ENCODE measurements at places on chromosomes 7 and 10. TPM values are rescaled to one million over a fixed set of nuclear protein-coding genes. Genes with fewer than 3 reads are reported as not detected.

- no peak for ATAC-seq
Measured at GRCh38 chr7:157429680-157430224, 92.9 kb downstream of the DNAJB6 start.

DNA sequence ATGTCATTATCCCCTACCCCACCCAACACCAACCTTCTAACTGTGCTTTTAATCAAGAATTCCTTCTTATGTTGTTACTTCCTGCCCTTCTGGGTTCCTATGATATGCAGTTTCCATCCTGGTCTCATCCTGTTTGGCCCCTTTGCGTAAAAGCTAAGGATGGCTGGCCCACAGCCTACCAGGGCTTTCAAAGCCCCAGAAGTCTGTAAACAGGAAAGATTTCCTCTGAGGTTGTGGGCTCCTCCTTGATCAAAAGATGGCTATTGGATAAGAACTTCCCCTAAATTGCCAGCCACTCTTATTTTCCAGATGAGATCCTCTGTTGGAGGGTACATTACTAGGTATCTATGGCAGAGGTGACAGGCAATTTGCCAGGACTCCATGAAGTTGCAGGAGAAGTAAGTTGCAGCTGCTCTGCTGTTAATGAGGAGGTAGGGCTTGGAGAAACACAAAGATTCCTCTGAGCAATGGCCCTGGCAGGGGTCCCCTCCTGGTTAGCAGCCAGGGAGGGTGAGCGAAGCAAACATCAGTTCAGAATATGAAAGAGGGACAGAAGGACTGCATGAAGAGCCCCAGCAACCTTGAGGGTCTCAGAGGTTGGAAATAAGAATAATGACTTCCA, 32.1 kb downstream of the NRP1 start:
- no peak for ATAC-seq

DNA sequence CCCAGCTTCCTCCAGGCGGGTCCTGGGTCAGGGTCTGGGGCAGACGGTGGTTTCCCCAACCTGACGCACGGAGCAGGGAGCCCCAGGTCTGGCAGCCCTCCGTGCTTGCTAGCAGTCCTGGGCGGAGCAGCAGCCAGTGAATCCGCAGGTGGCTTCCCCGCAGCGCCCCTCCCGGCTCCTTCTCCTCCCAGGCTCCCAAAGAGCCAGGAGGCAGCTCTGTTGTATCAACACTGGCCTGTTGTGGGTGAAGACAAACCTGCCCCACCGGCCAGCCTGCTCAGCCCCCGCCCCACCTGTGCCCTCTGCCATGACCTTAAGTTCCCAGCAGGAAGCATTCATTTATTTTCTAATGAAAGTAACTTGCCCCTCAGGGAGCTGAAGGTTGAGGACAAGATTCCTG, 24.0 kb upstream of the TMEM213 start:
- no peak for ATAC-seq

DNA sequence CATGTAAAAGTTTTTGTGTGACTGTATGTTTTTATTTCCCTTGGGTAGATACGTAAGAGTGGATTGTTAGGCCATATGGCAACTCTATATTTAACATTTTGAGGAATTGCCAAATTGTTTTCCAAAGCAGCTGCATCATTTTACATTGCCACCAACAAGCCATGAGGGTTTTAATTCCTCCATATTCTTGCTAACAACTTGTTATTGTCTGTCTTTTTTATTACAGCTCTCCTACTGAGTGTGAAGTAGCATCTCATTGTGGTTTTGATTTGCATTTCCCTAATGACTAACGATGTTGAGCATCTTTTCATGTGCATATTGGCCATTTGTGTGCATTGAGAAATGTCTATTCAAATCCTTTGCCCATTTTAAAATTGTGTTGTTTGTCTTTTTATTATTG, 94.9 kb downstream of the CARD11 start:
- ATAC-seq: no peak

The COMTD1 gene
- 25.8 TPM for total RNA-seq

DNA sequence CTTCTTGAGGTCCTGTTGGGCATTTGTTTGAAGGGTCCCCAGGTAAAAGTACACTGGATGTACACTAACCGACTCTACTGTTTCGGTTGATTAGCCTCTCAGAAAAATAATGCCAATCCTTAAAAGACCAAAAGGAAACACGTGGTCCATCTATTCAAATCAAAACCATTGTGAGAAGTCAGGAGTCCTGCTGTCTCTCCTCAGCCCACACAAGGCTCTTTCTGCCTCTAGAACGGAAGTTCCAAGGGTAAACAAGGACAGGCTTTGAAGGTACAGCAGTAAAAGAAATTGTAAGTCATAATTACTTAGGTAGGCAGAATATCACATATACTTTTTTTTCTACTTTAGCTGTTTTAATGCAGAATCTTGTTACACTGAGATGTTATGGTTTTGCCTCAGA, 71.7 kb upstream of the TPK1 start:
- ATAC-seq: no peak

DNA sequence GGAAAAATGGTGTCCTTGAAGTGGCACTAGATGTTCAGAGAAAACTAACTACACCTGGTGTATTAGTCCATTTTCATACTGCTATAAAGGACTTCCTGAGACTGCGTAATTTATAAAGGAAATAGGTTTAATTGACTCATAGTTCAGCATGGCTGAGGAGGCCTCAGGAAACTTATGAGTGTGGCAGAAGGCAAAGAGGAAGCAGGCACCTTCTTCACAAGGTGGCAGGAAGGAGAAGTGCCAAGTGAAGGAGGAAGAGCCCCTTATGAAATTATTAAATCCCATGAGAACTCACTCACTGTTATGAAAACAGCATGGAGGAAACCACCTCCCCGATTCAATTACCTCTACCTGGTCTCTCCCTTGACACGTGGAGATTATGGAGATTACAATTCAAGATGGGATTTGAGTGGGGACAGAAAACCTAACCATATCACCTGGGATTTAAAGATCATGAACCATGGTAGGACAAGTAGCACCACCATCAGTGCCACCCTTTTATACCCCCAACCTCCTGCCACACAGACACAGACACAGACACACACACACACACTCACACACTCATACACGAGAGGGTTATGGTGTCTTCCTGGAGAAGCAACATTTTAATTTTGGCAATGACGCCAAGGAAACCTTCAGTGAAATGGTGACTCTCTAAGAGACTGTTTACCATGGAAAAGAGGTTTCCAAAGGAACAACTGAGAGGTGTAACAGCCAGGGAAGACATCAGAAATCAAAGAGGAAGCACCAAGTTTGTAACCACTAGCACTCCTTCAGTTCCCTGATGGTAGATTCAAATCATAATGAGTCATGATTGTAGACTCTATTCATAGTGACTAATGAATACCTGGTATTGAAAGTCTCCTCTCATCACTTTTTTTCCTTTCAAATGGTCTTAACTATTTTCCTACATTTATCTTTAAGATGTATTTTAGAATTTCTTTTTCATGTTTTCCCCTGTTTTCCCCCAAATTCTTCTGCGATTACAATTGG, 41.8 kb upstream of the WNT16 start:
- no peak for ATAC-seq

Data from gastroesophageal sphincter (tissue), 4 donors.